HS-27A (cell line): ENCODE measurements at places on chromosomes 5 and 9.

DNA sequence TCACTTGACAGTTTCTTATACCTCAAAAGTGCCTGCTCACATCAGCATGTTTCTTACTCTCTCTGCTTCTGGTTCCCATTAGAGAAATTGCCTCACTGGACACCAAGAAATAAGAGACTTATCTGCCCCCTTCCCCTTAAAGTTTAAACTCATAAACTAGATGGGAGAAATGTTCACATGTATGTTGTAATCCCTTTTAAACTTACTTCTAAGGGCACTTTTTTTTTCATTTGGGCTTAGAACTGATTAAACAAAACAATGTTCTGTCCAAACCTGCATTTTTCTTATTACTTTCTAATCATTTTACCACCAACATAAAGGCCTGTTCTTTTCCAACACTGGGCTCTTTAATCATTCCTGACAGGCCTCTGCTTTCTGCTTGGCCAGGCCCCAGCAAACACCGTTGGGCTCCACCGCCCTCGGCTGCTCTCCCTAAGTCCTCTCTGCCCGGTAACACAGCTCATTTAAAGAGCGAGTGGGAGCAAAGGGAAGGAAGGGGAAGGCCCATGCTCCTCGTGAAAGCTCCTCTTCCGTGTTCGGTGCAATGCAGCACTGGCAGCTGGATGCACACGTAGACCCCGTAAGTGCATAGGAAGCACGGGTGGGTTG lies 53.4 kb downstream of the ROR2 start:
- DNase-seq, result no peak

DNA sequence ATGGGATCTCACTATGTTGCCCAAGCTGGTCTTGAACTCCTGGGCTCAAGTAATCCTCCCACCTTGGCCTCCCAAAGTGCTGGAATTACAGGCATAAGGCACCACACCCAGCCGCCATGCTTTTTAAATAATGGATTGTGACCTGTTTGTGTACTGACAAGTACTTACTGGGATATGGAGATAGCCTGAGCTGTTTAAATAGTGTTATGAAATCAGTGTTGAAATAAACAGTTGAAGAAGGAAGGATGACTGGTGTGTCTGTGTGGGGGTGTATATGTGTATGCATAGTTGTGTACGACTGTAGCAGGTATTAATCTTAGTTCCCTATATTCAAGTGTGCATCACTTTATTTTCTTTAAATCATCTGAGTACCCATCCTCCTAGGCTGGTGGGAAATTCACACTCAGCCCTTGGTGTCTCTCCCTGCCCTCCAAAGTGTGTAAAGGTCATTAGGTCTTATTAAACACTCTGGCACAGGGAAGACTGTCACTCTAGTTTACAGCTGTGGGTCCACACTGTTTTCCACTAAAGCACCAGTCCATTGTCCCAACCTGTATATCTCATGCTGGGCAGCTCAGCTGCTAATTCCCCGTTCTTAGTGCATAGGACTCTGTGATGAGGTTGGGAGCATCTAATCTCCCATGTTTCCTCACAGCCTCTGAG lies 91.0 kb downstream of the SNX18 start:
- no peak for DNase-seq

- DNase-seq, result no peak
Observed at GRCh38 chr5:119032656-119033055, 38.2 kb upstream of the DMXL1 start.

DNA sequence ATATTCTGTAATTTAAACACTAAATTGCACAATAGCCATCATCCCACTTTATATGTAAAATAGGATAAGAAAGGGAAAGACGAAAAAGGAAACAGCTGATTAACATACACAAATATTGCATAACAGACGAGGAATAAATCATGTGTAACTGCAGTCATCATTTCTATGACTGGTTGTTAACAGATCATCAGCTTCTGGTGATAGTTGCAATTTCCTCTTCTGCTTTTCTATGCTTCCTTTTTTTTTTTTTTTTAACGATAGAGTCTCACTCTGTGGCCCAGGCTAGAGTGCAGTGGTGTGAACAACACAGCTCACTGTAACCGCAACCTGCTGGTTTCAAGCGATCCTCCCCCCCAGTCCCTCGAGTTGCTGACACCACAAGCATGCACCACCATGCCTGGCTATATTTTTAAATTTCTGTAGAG lies 22.5 kb upstream of the JAKMIP2 start:
- no peak for DNase-seq

GRCh38 chr9:133132174-133132573 lies 11.1 kb upstream of the RALGDS start:
- no peak for DNase-seq

- no peak for DNase-seq
Observed at GRCh38 chr5:45694971-45695803, 993 bp downstream of the HCN1 start.

- no peak for DNase-seq
Observed at GRCh38 chr5:151154931-151155774, 2.4 kb downstream of the ANXA6 start.
